Umbilical cord (tissue), 2 donors: ENCODE measurements at places on chromosomes 2 and 18. TPM values are rescaled to one million over a fixed set of nuclear protein-coding genes. Genes with fewer than 3 reads are reported as not detected.

DNA sequence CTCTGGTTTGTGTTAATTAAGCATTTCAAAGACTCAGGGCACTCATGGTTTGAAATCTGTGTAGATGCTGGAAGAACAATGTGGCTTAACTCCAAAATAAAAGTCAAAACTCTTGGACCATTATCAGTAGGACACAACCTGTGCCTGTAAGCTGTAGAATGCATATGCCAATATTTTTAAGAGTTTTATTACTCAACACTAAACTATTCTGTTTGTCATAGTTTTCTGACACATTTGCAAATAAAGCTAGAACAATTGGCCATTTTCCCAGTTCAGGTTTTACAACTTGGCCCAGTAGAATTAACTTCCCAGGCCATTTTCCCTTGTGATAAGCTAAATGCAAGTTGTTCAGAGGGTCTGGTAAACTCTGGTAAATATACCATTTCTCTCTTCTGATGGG, 713.1 kb downstream of the CBLN2 start:
- DNase-seq, result peak; percentile 8

GRCh38 chr2:185188656-185189055, 549.9 kb upstream of the FSIP2 start:
- no peak for DNase-seq

DNA sequence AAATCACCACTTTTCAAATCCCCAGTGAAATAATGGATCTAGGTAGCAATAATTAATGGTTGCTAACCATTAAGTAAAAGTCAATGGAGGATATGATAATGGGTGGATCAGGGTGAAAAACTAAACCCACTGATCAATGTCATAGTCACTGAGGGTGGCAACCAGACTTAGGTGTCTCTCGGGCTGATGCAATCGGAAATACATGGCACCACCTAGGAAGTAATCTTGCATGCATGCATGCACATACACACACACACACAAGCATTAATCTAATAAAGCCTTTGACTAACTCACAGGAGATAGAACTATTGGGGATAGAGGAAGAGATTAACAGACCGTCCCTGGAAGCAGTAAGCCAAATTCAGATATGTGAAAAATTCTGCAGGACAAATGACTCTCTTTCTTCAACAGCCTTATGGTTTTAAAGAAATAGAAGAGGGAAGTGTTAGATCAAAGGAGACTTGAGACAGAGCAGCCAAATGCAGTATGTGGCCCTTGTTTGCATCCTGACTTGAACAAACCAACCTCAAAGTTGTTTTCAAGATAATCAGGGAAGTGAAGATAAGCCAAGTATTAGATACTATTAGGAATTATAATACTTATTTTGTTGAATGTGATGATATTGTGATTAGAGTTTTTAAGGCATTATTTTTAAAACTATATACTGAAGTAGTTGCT, 186.0 kb upstream of the RMP24 start:
- no peak for DNase-seq

POTEJ gene
- 0.24 TPM for total RNA-seq

PSTPIP2 gene
- 6.7 TPM for total RNA-seq

GPR45 gene
- not detected for total RNA-seq

GRCh38 chr18:74488864-74489263, 7.3 kb upstream of the CNDP2 start:
- no peak for DNase-seq

DNAH7 gene
- 4.8 TPM for total RNA-seq

GRCh38 chr2:17813010-17813741, 3.1 kb upstream of the MSGN1 start:
- peak; percentile 38 for DNase-seq

DNA sequence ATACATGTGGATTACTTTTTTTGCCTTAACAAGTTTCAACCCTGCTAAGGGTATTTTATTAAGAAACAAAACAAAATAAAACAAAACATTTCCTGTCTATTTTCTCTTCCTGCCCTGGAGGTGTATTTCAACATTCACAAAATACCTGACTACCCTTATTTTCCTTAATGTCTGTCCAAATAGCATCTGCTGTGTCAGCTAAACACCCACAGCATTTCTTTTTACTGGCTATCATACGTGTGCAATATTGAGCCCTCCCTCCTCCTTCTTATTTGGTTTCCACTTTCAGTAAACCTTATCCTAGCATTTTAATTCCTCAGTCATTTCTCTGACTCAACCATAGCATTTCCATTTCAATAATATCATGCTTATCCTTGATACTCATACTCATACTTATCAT, 1420.0 kb upstream of the ZEB2 start:
- DNase-seq, result no peak

SLC8A1 gene
- total RNA-seq, result 431 TPM

DNA sequence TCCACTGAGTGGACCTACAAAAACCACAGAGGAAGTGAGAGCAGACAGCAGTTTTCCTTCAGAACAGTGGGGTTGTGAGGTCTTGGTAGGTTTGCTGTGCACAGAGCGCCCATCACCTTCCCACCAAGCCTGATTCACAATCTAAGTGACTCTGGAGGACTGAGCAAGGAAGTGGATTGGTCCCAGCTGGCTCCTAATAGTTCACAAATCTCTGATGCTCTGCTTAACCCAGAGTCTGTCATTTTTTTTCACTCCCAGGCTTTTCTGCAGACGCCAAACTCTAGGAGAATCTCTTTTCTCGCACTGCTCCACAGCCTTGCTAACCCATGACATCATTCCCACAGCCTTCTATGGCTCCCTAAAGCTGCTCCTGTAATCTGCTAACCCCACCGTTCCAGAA, 280.4 kb downstream of the C1D start:
- peak; percentile 37 for DNase-seq

CPLX4 gene
- 2.4 TPM for total RNA-seq

DNA sequence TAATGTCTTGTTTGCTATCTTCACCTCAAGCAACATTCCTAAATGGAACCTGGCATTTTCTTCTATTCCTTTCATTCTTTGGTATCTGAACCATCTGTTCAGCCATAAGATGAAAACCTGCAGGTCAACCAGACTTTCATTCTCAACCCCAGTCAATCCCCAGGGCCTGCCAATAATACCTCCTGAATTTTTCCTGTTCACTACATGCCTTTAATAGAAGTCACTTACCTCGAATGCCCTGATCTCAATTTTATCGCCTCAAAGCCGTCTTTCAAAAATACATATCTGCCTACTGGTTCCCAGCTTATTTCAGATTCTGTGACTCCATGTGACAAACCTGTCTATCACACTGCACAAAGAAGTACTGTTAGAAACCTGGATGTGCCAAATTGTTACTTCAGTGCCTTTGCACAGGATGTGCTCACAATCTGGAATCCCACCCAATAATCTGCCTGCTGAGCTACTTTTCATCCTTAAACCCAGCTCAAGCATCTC, 22.6 kb downstream of the ST3GAL5 start:
- DNase-seq, result no peak

CHST9 gene
- total RNA-seq, result 3.4 TPM

DNA sequence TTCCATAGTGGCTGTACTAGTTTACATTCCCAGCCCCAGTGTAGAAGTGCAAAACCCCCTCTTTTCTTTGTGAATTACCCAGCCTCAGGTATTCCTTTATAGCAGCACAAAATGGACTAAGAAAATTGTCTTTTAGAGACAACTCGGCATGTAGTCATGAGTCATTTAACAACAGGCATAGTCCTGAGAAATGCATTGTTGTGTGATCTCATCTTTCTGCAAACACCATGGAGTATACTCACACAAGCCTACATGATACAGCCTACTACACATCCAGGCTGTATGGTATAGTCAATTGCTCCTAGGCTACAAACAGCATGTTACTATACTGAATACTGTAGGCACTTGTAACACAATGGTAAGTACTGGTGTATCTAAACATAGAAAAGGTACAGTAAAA, 44.4 kb upstream of the MBP start:
- DNase-seq, result no peak
